DMS79 treated with DMSO at 0.1 percent for 48 hours (cell line): ENCODE measurements at places on chromosomes 16 and 17.

- no peak for DNase-seq
These were observed at the start of gene NOXO1 for GRCh38 chr16:1981398-1981836. TSS of gene NOXO1 (minus strand) at chr16:1981469. CDS start at chr16:1981179, 290 bp downstream.

GRCh38 chr17:17416007-17416399 lies 60.8 kb upstream of the MED9 start:
- DNase-seq, result peak; percentile 30

GRCh38 chr16:48232493-48233040 lies 11.5 kb upstream of the LONP2 start:
- DNase-seq, result no peak

DNA sequence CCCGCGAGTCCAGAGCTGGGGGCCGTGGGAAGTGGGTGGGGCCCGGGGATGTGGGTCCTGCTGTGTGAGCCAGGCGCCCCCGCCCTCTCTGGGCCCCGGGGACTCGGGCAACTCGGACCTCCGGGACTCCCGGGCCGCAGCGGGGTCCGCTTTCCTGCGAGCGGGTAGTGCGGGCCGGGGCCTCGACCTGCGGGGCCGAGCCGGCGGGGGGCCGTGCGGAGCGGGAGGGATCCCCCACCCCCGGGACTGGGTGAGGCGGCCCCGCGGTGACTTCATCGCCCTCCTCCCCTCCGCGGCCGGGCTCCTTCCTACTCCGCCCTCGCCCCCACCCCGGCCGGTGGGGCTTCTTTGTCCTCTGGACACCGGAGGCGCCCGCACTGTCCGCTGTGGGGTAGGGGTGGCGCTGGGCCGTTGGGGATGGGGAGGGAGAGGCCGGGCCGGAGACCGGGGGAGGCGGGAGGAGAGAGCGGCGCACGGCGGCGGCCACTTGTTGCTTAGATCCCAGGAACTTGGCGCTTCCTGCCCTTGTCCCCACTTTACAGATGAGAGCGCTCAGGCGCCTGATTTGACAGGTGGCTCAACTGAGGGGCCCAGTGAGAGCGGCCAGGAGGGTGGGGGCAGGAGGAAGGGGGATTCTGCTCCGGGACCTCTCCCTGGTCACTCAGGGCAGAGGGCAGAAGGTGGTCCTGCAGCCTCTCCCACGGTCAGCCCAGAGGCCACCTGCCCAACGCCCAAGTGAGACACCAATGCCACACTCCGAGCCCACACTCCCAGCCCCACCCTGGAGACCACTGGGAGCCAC lies 874 bp downstream of the CMTM3 start:
- no peak for DNase-seq

GRCh38 chr16:15571557-15571956 lies 71.4 kb downstream of the MARF1 start:
- DNase-seq, result no peak

DNA sequence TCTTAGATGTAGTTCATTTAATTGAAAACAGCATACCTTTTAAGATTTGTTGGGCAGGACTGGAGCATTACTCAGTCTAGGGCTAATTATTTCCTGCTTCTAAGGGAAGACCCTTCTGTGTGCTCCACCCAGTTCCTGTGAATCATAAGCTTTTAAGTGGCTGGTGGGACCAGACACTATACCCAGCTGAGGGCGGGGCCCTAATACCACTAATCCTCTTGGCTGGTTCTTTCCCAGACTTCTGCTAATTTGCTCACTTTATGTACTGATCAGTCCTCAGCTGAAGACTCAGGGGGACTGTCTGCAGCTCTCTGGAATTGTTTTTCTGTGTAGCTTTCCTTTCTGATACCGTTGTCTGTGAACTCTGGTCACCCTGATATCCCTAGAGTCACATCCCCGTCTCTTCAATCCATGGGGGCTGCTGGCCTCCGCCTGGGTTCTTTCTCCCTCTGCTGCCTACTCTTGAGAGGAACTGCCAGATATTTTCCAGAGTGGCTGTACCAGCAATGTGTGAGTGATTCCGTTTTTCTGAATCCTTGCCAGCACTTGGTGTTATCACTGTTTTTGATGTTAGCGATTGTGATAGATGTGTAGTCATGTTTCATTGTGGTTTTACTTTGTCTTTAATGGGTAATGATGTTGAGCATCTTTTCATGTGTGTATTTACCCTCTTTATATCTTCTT lies 35.1 kb downstream of the MFSD11 start:
- DNase-seq, result no peak

DNA sequence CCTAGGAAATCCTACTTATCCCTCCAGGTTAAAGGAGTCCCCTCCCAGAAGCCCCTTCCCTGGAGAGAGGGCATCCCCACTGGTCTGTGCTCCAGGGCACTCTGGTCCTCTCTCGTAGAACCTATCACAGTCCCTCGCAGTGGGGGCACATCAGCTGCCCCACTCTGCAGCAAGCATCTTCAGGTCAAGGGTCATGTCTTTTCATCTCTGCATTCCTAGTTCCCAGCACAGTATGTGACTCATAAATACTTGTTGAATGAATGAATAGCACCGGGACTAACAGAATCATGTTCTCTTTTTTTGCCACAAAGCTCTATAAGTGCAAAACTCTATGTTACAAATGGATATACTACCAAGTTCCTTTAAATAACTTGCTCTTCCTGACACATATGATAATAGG lies 36.0 kb downstream of the RNF157 start:
- DNase-seq, result no peak

DNA sequence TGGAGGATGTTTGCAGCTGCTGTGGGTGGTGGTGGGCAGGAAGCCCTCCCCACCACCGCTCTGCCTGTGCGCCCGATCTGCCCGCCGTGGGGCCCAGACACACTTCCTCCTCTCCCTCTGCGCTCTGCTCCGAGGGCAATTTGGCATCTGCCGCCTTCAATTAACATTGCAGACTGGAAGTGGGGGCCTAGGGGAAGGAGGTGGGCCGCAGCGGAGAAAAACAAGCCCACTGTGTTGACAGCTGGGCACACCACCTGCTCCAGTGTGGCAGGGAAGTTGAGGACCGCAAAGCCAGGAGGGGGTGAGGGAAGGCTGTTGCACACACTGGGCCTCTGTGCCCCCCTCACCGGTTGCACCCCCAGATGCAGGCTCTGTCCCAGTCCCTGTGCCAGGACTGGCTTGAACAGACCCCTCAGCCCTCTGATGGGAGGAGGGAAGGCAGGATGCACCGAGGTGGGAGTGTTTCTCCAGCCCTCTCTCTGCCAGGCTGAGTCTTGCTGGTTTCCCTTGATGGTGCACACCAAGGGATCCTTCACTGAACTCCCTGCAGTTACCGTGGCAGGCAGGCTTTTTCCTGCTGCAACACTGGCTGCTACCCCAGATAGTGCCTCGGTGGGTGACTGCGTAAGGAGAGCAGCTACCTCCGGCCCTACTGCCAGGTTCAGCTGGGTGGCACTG lies 72.8 kb upstream of the MED9 start:
- no peak for DNase-seq

DNA sequence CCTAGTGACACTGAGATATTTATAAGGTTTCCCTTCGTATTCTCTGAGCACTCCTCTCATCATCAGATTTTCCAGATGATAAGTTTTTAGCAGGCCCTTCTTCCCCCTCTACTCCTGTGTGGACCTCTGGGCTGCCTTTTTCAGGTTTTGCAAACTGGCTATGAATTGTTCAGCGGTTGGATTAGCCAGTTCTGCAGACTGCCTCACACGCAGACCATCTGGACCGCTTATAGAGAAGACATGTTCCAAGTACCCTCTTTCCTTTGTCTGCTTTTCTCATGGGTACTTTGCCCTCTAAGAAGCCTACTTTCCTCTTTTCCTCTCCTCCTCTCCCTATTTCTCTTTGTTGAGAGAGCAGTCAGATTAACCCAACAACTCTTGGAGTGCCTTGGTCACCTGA lies 111.6 kb downstream of the GRIN2A start:
- DNase-seq, result no peak

- no peak for DNase-seq
These were observed 118.2 kb downstream of the SNX29 start for GRCh38 chr16:12094537-12095265.

GRCh38 chr16:29025218-29025617 lies 40.4 kb downstream of the LAT start:
- no peak for DNase-seq

- no peak for DNase-seq
These were observed 25.4 kb downstream of the DNAJA2 start for GRCh38 chr16:46947900-46948547.

- DNase-seq, result no peak
These were observed 24.0 kb downstream of the TMC6 start for GRCh38 chr17:78104540-78104941.

- no peak for DNase-seq
These were observed 19.3 kb upstream of the NSMCE1 start for GRCh38 chr16:27287887-27288286.

- peak; percentile 80 for DNase-seq
These were observed 1.4 kb downstream of the KRTAP29-1 start for GRCh38 chr17:41301204-41301790.

DNA sequence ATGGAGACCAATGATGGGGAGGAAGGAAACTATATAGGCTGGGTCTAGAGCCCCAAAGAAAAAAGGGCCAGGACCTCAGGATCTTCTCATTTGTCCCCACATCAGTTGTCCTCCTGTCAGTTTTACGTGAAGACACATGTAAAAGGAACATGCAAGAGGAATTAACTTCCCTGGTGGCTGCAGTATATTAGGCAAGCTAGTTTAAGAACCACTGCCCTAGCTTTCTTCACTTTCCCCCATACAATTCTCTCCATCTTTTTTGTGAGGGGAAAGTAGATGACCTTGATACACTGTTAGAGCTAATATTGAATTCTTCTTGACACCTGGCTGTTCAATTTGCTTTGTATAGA lies 2.3 kb downstream of the MAP3K3 start:
- DNase-seq, result no peak

- no peak for DNase-seq
These were observed 22.3 kb downstream of the RHBDL3 start for GRCh38 chr17:32287804-32288511.

DNA sequence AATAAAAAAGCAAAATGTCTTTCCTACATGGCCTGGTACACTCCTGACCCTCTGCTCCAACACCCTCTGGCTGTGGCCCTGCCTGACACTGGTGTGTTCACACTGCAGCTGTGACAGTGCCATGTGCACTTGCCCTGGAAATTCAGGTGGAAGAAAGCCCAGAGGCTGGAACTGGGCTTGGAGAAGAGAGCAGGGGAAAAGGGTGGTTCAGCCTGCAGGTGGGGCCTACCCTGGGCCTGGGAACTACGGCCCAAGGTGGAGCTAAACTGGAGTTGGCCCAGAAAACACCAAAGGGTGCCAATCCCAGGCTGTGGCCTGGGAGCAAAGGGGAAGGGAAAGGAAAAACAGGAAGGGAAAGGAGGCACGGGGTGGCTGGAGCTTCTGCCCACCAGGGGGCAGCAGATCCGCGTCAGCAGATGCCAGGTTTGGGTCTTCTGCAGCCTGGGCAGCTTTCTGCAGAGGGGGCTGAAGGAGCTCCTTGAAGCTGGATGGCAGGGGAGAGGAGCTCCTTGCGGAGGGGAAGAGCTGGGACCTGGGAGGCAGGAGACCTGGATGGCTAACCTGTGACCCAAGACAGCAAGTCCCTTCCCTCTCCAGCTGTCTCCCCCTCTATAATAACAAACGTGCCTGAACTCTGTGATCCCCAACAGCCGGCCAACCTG lies 15.4 kb upstream of the CTCF start:
- peak; percentile 12 for DNase-seq

GRCh38 chr17:47789611-47790561 lies 31.7 kb downstream of the OSBPL7 start:
- peak; percentile 52 for DNase-seq

DNA sequence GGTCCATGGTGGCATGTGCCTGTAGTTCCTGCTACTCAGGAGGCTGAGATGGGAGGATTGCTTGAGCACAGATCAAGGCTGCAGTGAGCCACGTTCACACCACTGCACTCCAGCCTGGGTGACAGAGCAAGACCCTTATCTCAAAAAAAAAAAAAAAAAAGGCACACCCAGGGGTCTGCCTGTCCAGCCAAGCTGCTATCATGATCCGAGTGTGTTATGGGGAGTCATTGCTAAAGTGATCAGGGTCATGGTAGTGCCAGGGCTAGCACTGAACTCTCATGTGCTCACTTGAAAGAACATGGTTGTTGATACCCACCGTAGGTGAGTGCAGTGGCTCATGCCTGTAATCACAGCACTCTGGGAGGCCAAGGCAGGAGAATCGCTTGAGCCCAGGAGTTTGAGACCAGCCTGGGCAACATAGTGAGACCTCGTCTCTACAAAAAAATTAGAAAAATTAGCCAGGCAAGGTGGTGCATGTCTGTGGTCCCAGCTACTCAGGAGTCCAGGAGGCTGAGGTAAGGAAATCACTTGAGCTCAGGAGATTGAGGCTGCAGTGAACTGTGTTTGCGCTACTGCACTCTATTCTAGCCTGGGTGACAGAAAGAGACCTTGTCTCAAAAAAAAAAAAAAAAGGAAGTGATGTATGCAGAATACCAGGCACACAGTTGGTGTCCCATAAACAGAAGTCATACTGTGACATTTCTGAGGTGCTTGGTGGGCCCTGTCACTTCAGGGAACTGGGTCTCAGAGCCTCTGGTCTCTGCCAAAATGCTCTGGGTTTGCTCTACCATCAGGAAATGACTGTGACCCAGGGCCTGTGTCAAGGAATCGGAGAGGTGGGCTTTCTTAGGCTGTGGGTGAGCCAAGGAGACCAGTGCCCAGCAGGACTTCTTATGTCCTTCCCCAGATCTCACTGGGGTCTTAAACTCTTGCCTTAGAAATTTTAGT lies 2.2 kb downstream of the PRM1 start:
- no peak for DNase-seq

DNA sequence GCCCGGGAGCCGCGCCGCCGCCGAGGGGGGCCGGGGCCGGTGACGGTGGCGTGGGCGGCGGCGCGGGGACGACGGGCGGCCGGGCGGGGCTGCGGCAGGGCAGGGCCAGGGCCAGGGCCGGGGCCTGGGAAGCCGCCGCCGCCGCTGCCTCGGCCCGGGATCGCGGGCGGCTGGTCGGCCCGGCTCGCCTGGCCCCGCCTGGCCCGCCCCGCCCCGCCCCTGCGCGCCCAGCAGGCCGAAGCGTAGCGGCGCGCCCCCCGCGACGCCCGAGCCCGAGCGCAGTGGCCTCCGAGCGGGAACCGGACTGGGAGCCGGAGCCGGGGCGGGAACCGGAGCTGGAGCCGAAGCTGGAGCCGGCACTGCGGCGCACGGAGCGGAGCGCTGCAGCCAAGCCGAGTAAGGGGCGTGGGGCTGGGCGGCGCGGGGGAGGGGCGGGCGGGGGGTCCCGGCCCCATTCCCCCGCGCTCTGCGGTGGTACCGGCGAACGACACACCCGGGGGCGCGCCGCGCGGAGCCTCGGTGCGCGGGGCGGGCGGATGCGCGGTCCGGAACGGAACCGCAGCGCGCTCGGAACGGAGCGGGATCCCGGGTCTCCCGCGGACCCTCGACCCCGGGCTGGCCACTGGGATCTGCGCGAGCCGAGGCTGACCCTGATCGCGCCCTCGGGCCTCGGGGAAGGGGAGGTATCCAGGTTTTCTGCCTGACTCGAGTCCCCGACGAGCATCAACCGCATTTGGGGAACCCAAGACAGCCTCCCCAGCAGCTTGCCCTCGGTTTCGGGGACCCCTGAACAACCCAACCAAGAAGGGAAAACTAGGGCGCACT lies at the start of gene BEAN1:
TSS of gene BEAN1 (plus strand) at position 260 of the 825 bp plus-strand sequence. CDS start 10,382 bp downstream, outside the sequence.
- no peak for DNase-seq

GRCh38 chr17:10772425-10773380 lies 31.2 kb downstream of the TMEM238L start:
- peak; percentile 3 for DNase-seq

GRCh38 chr17:59825533-59826322 lies 67.0 kb downstream of the TUBD1 start:
- no peak for DNase-seq
